Stimulated activated CD4-positive, alpha-beta T cell treated with anti-CD3 and anti-CD28 coated beads, Interleukin-1b, Interleukin-23, amount 100 ng/mL, for 1 hour (primary cell): ENCODE measurements at places on chromosomes 7 and 10.

GRCh38 chr7:15284396-15284795, 277.4 kb downstream of the AGMO start:
- DNase-seq, result no peak

- no peak for DNase-seq
Measured at GRCh38 chr7:13447637-13448036, 541.8 kb downstream of the ETV1 start.

DNA sequence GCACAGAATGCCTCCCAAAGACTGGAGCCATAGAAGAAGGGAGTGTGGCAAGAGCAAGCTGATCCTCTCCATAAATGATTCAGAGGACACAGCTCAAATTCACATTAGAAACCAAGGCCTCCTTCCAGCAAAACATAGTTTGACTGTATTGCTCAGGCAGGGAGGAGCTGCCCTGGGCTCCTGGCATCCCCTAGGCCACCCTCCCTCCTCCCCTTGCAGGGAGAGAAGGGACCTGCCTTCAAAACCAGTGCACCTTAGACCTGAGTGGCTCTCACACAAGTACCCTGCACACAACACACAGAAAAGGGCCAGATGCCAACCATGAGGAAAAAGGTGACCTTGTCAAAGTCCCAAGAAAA, 64.7 kb downstream of the CREB3L2 start:
- no peak for DNase-seq

- no peak for DNase-seq
Measured at GRCh38 chr7:3289996-3290395, 11.1 kb upstream of the SDK1 start.

DNA sequence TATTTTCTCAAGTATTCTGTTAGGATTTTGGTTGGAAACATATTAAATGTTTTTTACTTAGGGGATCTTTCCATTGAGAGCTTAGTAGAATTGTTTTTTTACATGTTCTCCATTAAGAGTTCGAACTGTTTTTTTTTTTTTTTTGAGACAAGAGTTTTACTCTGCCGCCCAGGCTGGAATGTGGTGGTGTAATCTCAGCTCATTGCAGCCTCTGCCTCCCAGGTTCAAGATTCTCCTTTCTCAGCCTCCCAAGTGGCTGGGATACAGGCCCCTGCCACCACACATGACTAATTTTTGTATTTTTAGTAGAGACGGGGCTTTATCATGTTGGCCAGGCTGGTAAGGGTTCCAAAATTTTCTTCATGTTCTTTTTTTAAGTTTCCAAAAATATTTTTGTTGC, 33.2 kb downstream of the MPLKIP start:
- DNase-seq, result no peak

GRCh38 chr7:159142199-159142598, 2.5 kb downstream of the VIPR2 start:
- DNase-seq, result no peak

GRCh38 chr7:32161708-32162107, 91.5 kb upstream of the PDE1C start:
- no peak for DNase-seq

DNA sequence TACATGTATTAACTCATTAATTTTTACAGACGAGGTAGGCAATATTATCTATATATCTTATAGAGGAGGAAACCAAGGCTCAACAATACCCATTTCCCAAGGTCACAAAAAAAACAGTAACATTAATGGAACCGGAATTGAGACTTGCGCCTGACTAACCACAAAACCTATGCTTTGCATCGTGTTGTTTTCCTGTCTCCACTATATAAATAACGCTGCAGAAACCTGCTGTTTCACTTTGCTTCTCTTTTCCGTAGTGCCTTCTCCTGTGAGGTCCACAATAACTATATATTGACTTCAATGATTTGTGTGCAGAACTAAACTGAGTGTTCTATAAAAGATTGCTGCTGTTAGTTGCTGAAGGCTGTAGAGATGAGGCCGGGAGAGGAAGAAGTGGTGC, 97.7 kb upstream of the RPA3 start:
- DNase-seq, result no peak

DNA sequence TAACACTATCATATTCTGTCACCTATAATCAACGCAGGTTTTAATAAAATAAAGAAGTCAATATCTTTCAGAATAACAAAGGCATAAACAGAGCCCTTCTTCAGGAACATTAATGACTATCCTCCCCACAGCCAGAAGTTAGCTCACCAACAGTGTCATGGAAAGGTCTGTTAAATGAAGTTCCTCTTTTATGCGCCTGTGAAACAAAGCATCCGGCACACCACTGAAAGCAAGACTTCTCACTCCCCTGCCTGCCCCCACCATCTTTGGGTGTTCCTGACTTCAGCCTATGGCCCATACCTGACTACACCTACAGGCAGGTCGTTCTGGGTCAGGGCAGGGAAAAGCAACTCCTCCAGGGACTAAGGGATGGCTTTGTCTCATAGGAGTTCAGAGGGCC, 205.4 kb downstream of the FANK1 start:
- DNase-seq, result no peak

DNA sequence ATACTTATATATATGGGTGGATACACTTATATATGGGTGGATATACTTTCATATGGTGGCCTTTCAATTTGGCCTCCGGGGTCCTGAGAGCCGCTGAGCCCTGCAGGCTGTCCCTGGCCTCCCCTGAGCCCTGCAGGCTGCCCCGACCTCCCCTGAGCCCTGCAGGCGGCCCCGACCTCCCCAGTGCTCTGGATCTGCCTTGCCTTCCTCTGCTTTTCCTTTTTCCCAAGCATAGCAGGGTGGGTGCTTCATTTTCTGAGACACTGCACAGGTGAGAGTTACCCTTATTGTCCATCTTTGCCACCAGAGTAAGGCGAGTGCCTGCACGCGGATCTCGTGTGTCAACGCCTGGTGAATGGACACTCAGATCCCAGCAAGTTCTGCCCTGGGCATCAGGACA, 106.6 kb downstream of the VIPR2 start:
- DNase-seq, result no peak

- no peak for DNase-seq
Measured at GRCh38 chr10:11578802-11579255, 32.6 kb downstream of the USP6NL start.

- no peak for DNase-seq
Measured at GRCh38 chr7:74655324-74655723, 2.2 kb upstream of the GTF2I start.
